ENCODE measurements at places on chromosomes 7 and 10.

DNA sequence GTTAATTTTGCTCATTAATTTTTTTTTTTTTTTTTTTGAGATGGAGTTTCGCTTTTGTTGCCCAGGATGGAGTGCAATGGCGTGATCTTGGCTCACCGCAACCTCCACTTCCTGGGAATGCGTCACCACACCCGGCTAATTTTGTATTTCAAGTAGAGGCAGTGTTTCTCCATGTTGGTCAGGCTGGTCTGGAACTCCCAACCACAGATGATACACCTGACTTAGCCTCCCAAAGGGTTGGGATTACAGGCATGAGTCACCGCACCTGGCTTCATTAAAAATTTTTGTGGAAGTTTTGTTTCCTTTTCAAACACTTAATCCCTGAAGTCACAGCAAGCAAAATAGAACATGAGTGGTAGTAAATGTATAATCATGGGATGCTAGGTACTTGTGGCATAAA is 857.2 kb upstream of the PHF14 start:
- DNase-seq, result no peak

DNA sequence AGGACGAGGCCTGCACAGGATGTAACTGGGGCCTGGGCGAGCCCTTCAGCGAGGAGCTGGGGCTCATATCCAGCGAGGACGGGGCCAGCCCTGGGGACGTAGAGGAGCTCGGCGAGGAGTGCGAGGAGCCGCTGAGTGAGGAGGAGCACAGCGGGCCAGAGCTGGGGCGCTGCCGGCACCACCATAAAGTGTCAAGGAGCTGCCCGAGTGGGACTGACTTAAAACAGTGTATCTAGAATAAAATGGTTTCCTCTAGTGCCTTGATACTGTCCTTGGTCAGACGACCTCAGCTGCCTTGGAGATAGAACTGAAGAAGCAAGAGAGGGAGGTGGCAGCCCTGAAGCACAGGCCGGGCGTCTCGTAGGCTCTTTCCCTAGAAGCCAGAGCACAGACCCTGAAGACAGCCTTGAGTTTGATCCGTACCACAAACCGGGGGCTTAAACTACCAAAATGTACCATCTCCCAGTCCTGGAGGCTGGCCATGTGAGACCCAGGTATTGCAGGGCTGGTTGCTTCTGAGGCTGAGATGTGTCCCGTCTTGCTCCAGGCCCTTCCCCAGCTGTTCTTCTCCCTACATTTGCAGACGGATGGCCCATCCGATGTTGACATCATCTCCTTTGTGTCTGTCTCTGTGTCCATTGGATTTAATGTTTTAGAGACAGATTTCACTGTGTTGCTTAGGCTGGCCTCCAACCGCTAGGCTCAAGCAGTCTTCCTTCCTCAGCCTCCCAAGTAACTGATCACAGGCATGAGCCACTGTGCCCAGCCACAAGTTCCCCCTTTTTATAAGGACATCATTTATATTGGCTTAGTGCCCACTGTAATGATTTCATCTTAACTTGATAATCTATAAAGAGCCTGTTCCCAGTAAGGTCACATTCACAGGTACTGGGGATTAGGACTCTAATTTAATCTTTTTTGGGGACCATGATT is 35.8 kb downstream of the DNAJB6 start:
- no peak for DNase-seq

DNA sequence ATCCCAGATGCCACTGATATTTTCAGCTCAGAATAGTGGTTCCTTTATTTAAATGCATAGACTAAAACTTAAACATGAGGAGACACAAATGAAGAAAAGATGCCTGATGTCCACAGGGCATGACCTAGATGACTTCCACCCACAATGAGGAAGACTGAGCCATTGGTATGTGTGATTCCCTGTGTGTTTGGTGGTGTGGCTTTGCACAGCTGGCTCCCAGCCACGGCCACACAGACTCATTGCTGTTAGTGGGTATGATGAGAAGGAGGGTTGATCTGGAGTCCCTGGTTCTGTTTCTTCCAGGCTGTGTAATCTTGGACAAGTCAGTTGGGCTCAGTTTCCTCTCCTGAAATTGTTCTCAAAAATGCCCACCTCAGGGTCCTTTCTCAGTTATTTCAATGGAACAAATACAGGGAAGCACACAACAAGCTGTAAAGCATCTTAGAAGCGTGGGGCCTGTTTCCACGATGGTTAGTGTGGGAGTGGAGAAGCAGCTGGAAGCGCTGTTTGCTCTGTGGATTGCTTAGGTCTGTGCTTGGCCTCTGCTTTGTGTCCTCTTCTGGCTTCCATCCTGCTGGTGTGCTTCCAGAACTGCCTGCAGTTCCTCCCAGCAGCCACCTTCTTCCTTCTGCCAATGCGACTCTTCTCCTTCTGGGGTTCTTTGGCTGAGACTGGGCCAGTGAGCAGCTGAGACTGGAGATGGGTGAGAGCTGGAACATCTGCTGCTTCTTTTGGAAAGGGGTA is 303.7 kb downstream of the BMPER start:
- DNase-seq, result no peak

DNA sequence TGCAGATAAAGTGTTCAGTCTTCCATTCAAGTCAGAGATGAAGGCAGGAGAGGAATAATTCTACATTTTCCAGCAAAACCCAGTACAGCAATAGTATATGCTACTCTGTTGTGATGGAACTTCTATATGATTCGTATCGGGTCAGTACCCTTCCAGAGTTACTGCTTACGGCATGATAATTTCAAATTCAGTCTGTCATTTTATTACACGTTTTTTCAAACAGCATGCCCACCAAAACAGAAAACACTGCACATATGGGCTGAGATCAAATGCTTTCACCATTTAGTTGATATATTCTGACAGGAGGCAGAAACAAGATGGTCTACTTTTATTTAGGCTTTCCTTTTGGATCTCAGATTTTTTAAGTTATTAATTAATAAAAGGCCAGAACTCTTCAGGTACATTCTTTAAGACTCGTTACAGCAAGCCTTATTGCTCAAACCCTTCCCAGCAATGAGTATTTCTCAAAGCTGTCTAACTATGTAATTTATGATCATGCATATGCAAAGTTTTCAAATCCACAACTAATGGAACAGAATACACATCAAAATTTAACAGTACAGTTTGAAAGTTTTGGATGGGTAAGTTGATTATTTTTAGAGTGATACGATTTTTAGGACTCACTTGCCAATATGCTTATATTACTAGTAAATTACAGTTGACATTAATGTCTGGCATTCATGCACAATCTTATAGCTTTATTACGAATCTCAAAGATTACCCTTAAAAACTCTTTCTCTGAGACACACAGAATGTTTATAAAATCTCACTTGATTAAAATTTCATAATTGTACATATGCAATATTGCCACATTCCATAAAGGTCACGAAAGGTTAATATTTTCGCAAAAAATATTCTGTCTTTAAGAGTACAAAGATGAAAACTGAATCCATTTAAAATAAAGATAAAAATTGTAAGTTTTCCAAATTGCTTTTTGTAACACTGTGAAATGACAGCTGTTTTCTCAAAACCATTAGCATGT is 91.0 kb downstream of the ANK3 start:
- DNase-seq, result no peak

DNA sequence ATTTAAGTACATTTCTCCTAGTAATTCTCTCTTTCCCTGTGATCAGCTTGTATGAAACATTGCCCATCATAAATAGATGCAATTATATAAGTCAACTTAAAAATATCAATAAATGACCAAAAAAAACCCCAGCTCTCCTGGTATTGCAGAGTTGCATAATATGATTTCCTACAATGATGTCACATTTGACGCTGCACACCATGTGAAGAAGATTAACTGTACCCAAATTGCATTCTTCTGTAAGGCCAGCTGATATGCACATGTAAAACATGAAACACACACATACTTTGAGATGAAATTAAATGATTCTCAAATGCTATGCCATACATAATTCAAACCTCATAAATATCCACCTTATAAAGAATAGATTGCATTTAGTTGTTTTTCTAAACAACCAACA is 115.5 kb downstream of the AGMO start:
- no peak for DNase-seq

DNA sequence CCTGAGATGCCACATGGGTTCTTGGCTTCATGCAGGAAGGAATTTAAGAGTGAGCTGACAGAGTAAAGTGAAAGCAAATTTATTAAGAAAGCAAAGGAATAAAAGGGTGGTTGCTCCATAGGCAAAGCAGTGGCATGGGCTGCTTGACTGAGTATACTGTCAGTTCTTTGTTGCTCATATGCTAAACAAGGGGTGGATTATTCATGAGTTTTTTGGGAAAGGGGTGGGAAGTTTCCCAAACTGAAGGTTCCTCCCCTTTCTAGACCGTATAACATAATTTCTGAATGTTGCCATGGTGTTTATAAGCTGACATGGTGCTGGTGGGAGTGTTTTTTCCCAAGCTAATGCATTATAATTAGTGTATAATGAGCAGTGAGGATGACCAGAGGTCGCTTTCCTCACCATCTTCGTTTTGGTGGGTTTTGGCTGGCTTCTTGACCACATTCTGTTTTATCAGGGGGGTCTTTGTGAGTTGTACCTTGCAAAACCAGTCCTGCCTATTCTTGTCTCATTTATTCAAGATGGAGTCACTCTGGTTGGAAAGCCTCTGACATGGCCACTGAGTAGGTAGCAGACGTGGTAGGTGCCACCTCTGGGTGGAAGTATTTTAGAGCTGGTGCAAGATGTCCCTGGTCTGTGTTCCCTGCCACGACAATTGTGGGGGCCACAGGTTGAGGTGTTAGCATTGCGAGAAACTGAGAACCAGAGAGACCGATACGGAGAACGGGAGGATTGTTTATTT is 107.5 kb upstream of the SDK1 start:
- DNase-seq, result peak; percentile 26

GRCh38 chr7:19713676-19714075 is 4.8 kb upstream of the POLR1F start:
- peak; percentile 75 for DNase-seq

- DNase-seq, result no peak
These were observed 11.2 kb downstream of the SKIDA1 start for GRCh38 chr10:21514129-21514817.

GRCh38 chr10:61964949-61965702 is 63.6 kb downstream of the ARID5B start:
- DNase-seq, result no peak

- DNase-seq, result no peak
These were observed 98.0 kb downstream of the CTBP2 start for GRCh38 chr10:125062227-125062913.

- no peak for DNase-seq
These were observed 78.4 kb downstream of the PDE1C start for GRCh38 chr7:31991846-31992245.

DNA sequence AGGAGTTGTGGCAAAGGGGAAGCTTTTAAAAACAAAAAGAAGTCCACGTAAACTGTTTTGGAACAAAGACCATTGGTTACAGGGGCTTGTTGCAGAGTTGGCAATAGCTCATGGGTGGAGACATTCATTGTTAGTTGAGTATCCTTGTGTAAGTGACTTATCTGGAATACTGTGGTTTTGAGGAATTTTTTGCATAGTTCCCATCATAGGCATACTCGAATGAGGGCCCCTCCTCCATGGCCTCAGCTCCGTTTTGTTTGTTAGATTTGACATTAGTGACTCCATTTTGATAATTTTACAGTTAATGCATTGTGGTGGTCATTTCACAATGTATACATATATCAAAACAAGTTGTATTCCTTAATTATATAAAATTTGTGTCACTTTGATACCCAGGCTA is 12.8 kb upstream of the SMKR1 start:
- DNase-seq, result peak; percentile 54

DNA sequence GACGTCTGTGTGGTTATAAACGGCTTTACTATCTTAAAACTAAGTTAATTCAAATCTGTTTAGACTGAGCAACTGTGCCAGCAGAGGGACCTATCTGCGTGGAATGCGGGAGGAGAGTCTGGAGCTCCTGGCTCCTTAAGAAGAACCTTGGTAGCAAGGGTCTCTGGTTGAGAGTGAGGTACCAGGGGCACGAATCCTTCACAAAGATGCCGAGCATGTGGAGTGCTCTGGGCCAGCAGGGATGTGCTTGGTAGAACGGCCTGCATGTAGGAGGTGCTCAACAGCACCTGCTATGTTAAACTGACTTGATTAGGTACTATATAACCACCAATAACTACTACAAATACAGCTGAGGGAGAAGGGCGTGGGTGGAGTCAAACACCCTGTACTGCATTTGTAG is 102.6 kb downstream of the VIPR2 start:
- DNase-seq, result no peak

- DNase-seq, result no peak
These were observed 58.0 kb downstream of the TSPAN12 start for GRCh38 chr7:120799813-120800475.

GRCh38 chr10:22999942-23000341 is 72.1 kb downstream of the ARMC3 start:
- no peak for DNase-seq

- no peak for DNase-seq
These were observed 1692.0 kb downstream of the REEP3 start for GRCh38 chr10:65213170-65213569.

GRCh38 chr7:40498924-40499510 is 364.2 kb downstream of the SUGCT start:
- no peak for DNase-seq

- peak; percentile 78 for DNase-seq
These were observed 54.8 kb downstream of the DAGLB start for GRCh38 chr7:6392712-6393666.

DNA sequence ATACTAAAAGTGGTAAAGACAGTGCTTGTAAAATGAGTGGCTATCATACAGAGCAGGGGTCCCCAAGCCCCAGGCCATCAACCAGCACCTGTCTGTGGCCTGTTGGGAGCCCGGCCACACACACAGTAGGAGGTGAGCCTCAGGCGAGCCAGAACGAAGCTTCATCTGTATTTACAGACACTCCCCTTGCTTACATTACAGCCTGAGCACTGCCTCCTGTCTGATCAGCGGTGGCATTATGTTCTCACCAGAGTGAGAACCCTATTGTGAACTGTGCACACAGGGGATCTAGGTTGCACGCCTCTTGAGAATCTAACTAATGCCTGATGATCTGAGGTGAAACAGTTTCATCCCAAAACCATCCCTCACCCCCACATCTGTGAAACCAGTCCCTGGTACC is 58.7 kb downstream of the ITGA8 start:
- no peak for DNase-seq

DNA sequence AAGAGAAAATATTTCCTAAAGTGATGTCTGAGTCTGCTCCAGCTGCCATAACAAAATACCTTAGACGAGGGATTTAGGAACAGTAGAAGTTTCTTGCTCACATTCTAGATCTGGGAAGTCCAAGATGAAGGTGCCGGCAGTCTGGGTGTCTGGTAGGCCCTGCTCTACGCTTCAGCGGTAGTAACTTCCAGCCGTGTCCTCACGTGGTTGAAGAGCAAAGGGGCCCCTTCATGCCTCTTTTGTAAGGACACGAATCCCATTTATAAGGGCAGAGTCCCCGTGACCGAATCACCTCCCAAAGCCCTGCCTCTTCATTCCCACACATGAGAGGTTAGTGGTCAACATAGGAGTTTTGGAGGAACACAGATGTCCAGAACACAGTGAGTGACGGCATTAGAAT is 52.2 kb upstream of the INPP5A start:
- DNase-seq, result no peak

DNA sequence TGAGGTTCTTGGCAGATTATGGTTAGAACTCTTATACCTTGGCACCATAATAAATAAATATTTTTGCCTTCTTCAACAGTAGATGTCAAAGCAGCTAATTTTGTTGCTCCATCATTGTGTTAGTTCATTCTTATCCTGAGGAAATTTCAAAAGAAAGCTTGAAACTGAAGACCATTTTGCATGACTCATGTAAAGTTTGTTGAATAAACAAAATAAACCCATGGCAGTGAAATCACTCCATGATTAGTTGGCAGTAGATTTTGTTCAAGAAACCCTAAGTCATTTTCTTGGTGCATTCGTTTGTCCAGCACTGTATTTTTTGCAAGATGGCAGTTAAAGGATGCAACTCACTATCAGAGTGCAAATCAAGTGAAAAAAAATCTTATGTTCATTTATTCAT is 91.6 kb downstream of the HECW1 start:
- DNase-seq, result no peak

All from ACHN (cell line).